ENCODE measurements at places on chromosomes 1 and 21. TPM values are rescaled to one million over a fixed set of nuclear protein-coding genes. Genes with fewer than 3 reads are reported as not detected.

The MATN1 gene
- not detected for total RNA-seq

The MYOM3 gene
- 7.9 TPM for total RNA-seq

The RNU1-2 gene
- total RNA-seq: under 0.01 TPM

The KCND3 gene
- under 0.01 TPM for total RNA-seq

The EXO5 gene
- 10.4 TPM for total RNA-seq

The TSSK3 gene
- not detected for total RNA-seq

The HFM1 gene
- total RNA-seq: 0.79 TPM

The VPS45 gene
- total RNA-seq: 23.9 TPM

The PLD5 gene
- 0.89 TPM for total RNA-seq

The IL10 gene
- total RNA-seq: not detected

The SAMD13 gene
- total RNA-seq: 1.2 TPM

The CD5L gene
- total RNA-seq: not detected

The F3 gene
- total RNA-seq: 152 TPM

The PLCH2 gene
- 0.92 TPM for total RNA-seq

The PTGS2 gene
- total RNA-seq: 5.4 TPM

The NBPF20 gene
- 3.1 TPM for total RNA-seq

The GABRD gene
- not detected for total RNA-seq

The RGS5 gene
- total RNA-seq: 1.8 TPM

The NTMT2 gene
- not detected for total RNA-seq

The S100A7 gene
- not detected for total RNA-seq

The PRAMEF1 gene
- total RNA-seq: not detected

The AVPR1B gene
- total RNA-seq: not detected

The HPCA gene
- total RNA-seq: not detected

The OR13G1 gene
- not detected for total RNA-seq

The HSD17B7 gene
- total RNA-seq: 32.3 TPM

The SLC26A9 gene
- total RNA-seq: not detected

The FMN2 gene
- 0.33 TPM for total RNA-seq

The SYT11 gene
- 23.4 TPM for total RNA-seq

The KIF17 gene
- 1.6 TPM for total RNA-seq

The NCDN gene
- 24.5 TPM for total RNA-seq

The NBPF4 gene
- not detected for total RNA-seq

The PLEKHA6 gene
- 48.9 TPM for total RNA-seq

The CRTC2 gene
- total RNA-seq: 21.5 TPM

The LGR6 gene
- 0.68 TPM for total RNA-seq

The RSRP1 gene
- 55.0 TPM for total RNA-seq

The LPAR3 gene
- 0.58 TPM for total RNA-seq

The SLX9 gene
- 25.7 TPM for total RNA-seq

The UMODL1 gene
- not detected for total RNA-seq

The LHX4 gene
- total RNA-seq: under 0.01 TPM

The C1QTNF12 gene
- total RNA-seq: 0.88 TPM

The DCST1 gene
- total RNA-seq: not detected

The RBP7 gene
- 11.1 TPM for total RNA-seq

The IFNLR1 gene
- 8.6 TPM for total RNA-seq

The ICOSLG gene
- total RNA-seq: 1.6 TPM

The OR6K3 gene
- total RNA-seq: not detected

The ST6GALNAC5 gene
- 10.8 TPM for total RNA-seq

Measured in kidney epithelial cell (primary cell).